ENCODE measurements at places on chromosomes 12 and 14. TPM values are rescaled to one million over a fixed set of nuclear protein-coding genes. Genes with fewer than 3 reads are reported as not detected.

Gene PDZRN4
- 1.4 TPM for total RNA-seq

Gene WSCD2
- 0.13 TPM for total RNA-seq

Gene GDF11
- 18.7 TPM for total RNA-seq

Gene TOMM20L
- 0.47 TPM for total RNA-seq

DNA sequence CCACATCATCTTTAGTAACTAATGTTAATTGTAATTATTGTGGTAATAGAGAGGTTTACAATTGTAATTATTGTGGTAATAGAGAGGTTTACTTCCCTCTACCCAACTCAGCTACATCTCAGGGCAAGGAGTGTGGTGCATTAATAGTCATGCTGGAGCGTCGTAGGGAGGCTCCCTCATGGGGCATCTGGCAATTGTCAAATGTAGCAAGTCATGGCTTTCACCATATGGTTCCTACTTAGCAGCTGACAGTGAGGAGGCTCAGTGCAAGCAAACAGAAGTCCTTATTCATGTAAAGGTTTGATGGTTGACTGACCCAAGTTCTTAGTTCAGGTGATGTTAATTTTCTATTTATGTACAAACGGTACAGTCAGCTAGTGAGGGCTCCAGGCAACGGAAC, 1012.0 kb downstream of the FLRT2 start:
- peaks cover 24% of the 10 kb centered on the region for H3K4me1 ChIP-seq
- H3K27me3 ChIP-seq = peaks cover 2% of the 10 kb centered on the region
- H3K27ac ChIP-seq = no peak overlapping the region
- H3K4me3 ChIP-seq = no peak overlapping the region

GRCh38 chr12:59946635-59947034, 350.8 kb downstream of the SLC16A7 start:
- H3K36me3 ChIP-seq = no peaks in the 10 kb centered on the region
- no peaks in the 10 kb centered on the region for H3K27me3 ChIP-seq
- no peak overlapping the region for H3K27ac ChIP-seq
- DNase-seq = no peak

DNA sequence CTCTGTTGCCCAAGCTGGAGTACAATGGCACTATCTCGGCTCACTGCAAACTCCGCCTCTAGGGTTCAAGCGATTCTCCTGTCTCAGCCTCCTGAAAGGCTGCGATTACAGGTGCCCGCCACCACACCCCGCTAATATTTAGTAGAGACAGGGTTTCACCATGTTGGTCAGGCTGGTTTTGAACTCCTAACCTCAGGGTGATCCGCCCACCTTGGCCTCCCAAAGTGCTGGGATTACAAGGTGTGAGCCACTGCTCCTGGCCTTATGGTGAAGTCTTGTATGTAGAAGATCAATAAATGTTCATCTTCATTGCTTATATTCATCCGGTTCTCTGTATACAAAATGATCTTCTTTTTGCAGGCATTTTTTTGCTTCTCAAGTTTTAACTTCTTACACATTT, 47.8 kb downstream of the MDM2 start:
- peaks cover 4% of the 10 kb centered on the region for H3K27me3 ChIP-seq
- H3K4me3 ChIP-seq = no peak overlapping the region
- DNase-seq = no peak
- no peaks in the 10 kb centered on the region for H3K4me1 ChIP-seq

DNA sequence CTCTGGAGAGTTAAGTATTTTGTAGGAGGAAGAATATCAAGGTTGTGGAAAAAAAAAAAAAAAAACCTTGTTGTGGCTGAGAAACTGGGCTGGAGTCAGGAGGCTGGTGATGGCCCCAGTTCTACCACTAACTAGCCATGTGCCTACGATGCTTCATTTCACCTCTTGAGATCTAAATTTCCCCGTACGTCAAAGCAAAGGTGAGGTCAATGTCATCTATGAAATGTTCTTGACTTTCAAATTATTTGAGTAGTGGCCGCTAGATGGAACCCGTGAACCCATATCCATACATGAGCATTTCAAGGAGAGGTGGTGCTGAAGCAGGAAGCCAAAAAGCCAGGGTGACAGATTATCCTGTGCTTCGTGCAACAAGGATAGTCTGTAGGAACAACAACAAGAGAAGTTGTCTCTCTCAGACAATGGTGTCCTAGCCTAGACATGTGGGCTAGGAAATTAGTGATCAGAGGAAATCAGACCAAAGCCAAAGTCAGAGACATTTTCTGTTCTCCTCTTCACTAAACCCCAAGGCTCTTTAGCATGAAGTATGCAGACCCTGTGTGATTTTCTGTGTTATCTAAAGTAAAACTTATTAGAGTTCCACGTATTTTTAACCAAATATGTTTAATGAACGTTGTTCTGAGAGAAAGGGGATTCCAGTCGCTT, 95.5 kb upstream of the ETV6 start:
- H3K4me1 ChIP-seq = peaks cover 15% of the 10 kb centered on the region
- no peak for DNase-seq
- no peaks in the 10 kb centered on the region for H3K27me3 ChIP-seq
- no peaks in the 10 kb centered on the region for H3K36me3 ChIP-seq

DNA sequence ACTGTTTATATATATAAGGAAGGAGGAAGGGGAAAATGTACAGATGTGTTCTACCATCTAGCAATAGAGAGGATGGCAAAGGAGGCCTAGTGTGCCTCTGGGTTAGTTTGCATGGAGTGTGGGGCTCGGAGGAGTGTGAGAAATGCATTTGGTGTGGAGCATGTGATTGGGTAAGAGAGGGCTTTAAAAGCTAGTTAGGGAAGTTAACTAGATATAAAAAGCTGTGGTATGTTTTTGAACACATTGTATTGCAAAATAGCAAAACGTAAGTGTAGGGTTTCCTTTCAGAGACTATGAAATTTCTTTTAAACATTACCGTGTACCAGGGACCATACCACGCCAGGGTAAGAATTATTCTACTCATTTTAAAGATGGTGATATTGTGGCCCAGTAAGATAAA, 53.3 kb upstream of the STXBP6 start:
- no peak for DNase-seq
- no peak overlapping the region for H3K4me3 ChIP-seq
- no peak overlapping the region for H3K27ac ChIP-seq
- peaks cover 4% of the 10 kb centered on the region for H3K4me1 ChIP-seq
- no peaks in the 10 kb centered on the region for H3K36me3 ChIP-seq

GRCh38 chr12:29148596-29148910, 525 bp upstream of the FAR2 start:
- H3K27ac ChIP-seq = peak overlapping the region; percentile 96
- peak overlapping the region; percentile 86 for H3K4me3 ChIP-seq

- no peaks in the 10 kb centered on the region for H3K27me3 ChIP-seq
- peaks cover 3% of the 10 kb centered on the region for H3K4me1 ChIP-seq
- H3K4me3 ChIP-seq = no peak overlapping the region
Measured at GRCh38 chr12:105679982-105680381, 349.5 kb downstream of the C12orf75 start.

GRCh38 chr14:57607086-57607485, 113.4 kb upstream of the CCDC198 start:
- H3K27me3 ChIP-seq = peaks cover 57% of the 10 kb centered on the region
- DNase-seq = no peak
- no peaks in the 10 kb centered on the region for H3K4me1 ChIP-seq
- no peaks in the 10 kb centered on the region for H3K36me3 ChIP-seq
- no peak overlapping the region for H3K4me3 ChIP-seq

DNA sequence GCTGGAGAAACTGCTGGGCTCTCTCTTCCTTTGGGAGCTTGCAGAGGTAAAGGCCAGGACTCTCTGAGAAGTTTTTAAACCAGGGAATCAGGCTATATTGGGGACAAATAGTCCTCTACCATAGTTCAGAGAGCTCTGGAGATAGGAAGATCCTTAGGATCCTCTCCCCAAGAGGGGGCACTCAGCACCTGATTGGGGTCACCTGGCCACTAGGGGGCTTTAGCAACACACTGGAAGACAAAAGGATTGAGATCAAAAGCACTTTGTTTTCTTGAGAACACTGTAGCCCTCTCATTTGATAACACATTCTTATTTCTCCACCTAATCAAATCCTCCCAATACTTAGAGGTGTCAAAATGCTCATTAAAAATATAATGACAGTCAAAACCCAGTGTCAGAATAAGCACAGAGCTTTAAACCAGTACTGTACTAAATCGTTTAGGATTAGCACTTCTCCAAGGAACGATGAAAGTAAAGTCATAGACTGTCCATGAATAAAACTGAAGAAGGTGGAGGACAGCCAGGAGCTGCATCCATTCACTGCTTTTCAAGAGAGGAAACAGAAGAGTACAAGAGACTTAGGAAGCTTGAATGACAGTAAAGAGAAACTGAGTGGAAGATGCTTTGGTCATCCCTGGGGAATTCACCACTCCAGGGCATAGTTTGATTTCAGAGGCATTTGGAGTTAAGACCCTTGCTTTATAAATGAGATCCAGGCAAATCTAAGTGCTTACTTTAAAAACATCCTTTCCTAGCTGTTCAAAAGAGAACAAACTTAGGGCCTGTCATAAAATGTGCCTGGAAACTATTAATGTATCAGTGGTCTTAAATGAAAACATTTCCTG, 26.5 kb downstream of the BMP4 start:
- no peak for DNase-seq
- H3K27me3 ChIP-seq = no peaks in the 10 kb centered on the region
- no peak overlapping the region for H3K4me3 ChIP-seq
- H3K27ac ChIP-seq = peak overlapping the region; percentile 82
- H3K4me1 ChIP-seq = peaks cover 31% of the 10 kb centered on the region
- no peaks in the 10 kb centered on the region for H3K36me3 ChIP-seq

- H3K4me1 ChIP-seq = peaks cover 50% of the 10 kb centered on the region
- H3K27me3 ChIP-seq = no peaks in the 10 kb centered on the region
- H3K27ac ChIP-seq = peak overlapping the region; percentile 99
- peaks cover 23% of the 10 kb centered on the region for H3K36me3 ChIP-seq
- DNase-seq = no peak
Measured at GRCh38 chr12:79547735-79548609, 142.8 kb downstream of the PAWR start.

DNA sequence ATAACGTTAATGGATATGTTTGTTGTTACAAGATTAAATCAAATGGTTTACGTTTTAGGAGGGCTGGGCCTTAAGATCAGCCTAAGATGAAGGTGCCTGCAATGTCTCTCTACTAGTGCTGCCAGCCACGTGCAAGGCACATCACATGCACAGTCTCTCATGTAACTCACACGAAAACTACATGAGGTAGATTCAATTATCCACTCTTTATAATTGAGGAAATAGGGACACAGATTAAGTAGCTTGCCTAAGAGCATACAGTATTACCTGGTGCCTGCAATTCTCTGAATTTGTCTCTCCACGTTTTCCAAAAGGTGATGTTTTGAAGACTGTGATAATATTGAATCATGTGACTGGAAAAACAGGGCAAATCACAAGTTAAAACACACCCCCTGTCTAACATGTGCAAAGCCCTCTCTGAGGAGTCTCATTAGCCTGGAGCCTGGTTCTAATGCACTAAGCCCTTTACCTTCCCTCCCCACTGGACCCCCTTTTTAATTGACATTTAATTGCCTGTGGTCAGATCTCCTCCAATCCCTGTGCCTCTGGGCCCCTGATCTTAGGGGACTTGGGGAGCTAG, 14.6 kb upstream of the ATP2A2 start:
- H3K27ac ChIP-seq = peak overlapping the region; percentile 86
- DNase-seq = no peak
- no peaks in the 10 kb centered on the region for H3K27me3 ChIP-seq
- H3K4me1 ChIP-seq = peaks cover 56% of the 10 kb centered on the region

DNA sequence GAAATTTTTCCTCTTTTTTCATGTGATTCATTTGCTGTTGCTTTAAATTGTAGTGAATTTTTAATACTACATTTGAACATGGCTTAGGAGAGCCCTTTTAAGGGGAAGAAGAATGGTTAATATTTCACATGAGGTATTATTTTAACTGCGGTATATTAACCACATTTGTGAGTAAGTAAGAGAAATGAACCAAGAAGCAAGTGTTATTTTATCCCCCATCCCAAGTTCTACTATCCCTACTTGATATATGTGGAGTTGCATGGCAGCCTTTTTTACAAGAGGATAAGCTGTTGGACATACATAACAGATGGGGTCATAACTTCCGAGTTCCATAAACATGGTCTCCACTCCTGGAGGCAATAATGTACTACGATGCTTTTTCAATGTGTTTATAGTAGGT, 623.3 kb downstream of the LRFN5 start:
- H3K36me3 ChIP-seq = no peaks in the 10 kb centered on the region
- no peak overlapping the region for H3K4me3 ChIP-seq
- no peak overlapping the region for H3K27ac ChIP-seq
- no peak for DNase-seq
- H3K27me3 ChIP-seq = no peaks in the 10 kb centered on the region

Measured in mesothelial cell of epicardium (in vitro differentiated cells).